Naive thymus-derived CD8-positive, alpha-beta T cell (primary cell): ENCODE measurements at places on chromosomes 11 and 22. TPM values are rescaled to one million over a fixed set of nuclear protein-coding genes. Genes with fewer than 3 reads are reported as not detected.

Gene IL17RA
- 78.6 TPM for total RNA-seq

Gene AGBL2
- total RNA-seq: 9.5 TPM

Gene OR10A2
- total RNA-seq: not detected

Gene TEX54
- total RNA-seq: 0.91 TPM

Gene PDE3B
- 228 TPM for total RNA-seq

- no peak for DNase-seq
- H3K4me1 ChIP-seq: peaks cover 1% of the 10 kb centered on the region
- no peak overlapping the region for H3K4me3 ChIP-seq
- no peak overlapping the region for H3K27ac ChIP-seq
- H3K36me3 ChIP-seq: peaks cover 3% of the 10 kb centered on the region
- no peaks in the 10 kb centered on the region for H3K27me3 ChIP-seq
Measured at GRCh38 chr11:62140304-62141110, 16.7 kb downstream of the INCENP start.

DNA sequence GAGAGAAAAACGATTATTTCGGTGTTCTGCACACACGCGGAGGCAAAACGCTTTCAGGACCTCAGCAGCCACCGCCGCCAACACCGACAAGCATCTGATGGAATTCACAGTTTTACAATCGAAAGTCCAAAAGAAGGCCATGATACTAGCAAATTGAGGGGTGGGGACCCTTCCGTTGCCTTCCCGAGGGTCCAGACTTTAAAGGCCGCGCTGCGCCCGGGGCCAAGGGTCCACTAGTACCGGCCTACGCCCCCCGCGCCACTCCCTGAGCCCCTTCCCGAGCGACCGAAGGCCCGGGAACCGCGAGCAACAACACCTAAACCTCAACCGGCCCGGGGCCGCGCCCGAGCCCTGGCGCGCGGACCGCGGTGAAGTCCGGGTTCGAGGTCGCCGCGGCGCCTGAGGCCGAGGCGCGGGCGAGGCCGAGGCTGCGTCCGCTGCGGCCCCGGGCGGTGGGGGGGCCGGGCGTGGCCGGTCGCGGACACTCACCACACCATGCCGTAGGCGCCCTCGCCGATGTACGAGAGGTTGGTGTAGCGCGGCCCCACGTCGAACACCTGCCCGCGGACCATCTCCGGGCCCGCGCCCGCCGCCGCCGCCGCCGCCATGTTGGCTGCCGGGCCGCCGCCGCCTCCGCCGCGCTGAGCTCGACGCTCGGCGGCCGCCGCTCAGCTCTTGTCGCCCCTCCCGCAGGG lies 465 bp downstream of the MAPK1 start:
- H3K4me3 ChIP-seq: peak overlapping the region; percentile 96
- H3K27me3 ChIP-seq: no peaks in the 10 kb centered on the region
- no peak for DNase-seq
- H3K4me1 ChIP-seq: peaks cover 43% of the 10 kb centered on the region

GRCh38 chr11:93663021-93663420 lies 1.5 kb downstream of the CEP295 start:
- H3K36me3 ChIP-seq: peaks cover 3% of the 10 kb centered on the region
- H3K4me3 ChIP-seq: peak overlapping the region; percentile 39

DNA sequence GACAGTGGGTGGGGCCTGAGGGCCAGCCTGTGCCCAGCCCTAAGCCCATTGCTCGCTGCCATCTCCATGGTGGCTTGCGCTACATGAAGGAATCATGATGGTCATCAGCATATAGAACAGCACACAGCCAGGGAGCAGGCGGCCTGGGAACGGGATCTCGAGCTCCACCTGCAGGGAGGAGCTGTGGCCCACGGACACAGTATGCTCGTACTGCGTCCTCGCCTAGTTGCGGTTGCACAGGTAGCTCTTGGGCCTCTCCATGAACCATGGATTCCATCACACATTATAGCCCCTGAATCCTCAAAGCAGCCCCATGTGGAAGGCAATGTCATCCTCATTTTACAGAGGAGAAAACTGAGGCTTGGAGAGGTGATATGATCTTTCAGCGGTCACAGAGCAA lies 15.1 kb downstream of the SEC14L4 start:
- no peak overlapping the region for H3K27ac ChIP-seq
- no peak for DNase-seq
- H3K4me3 ChIP-seq: no peak overlapping the region
- no peaks in the 10 kb centered on the region for H3K4me1 ChIP-seq

DNA sequence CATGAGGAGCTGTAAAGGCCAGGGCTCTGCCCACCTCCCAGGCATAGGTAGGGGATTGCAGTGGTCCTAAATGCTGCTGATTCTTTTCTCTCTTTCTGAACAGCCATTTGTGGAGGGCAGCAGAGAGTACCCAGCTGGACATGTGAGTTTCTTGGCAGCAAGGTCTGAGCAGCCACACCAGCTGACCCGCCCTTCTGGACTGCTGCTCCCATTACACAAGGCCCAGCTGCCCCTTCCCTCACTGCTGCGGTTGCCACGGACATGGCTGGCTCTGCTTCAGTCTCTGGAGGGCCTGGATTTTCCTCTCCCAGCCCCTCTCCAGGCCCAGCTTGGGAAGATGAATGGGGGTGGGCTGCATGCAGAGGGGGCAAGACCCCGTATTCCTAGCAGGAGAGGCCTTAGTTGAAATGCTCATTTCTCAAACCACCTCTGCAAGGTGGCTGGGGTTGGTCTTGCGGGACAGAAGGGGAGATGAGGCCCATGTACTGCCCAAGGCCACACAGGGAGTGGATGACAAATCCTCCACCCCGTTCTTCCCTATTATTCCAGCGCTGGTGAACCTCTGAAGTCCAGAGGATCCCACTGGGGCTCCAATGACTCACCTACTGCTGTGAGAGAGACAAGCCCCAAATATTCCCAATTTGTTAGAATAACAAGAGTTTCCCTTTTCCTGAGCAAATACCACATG lies 4.6 kb downstream of the LGALS12 start:
- peaks cover 19% of the 10 kb centered on the region for H3K4me1 ChIP-seq
- H3K27me3 ChIP-seq: no peaks in the 10 kb centered on the region
- H3K27ac ChIP-seq: no peak overlapping the region
- H3K4me3 ChIP-seq: no peak overlapping the region
- no peak for DNase-seq

GRCh38 chr11:86201371-86201884 lies 43.1 kb upstream of the EED start:
- H3K4me3 ChIP-seq: no peak overlapping the region
- H3K27me3 ChIP-seq: no peaks in the 10 kb centered on the region
- DNase-seq: no peak
- peaks cover 7% of the 10 kb centered on the region for H3K4me1 ChIP-seq

GRCh38 chr11:96778272-96778671 lies 388.5 kb downstream of the JRKL start:
- no peaks in the 10 kb centered on the region for H3K27me3 ChIP-seq
- H3K4me3 ChIP-seq: no peak overlapping the region
- no peak overlapping the region for H3K27ac ChIP-seq
- H3K4me1 ChIP-seq: no peaks in the 10 kb centered on the region
- H3K36me3 ChIP-seq: no peaks in the 10 kb centered on the region

DNA sequence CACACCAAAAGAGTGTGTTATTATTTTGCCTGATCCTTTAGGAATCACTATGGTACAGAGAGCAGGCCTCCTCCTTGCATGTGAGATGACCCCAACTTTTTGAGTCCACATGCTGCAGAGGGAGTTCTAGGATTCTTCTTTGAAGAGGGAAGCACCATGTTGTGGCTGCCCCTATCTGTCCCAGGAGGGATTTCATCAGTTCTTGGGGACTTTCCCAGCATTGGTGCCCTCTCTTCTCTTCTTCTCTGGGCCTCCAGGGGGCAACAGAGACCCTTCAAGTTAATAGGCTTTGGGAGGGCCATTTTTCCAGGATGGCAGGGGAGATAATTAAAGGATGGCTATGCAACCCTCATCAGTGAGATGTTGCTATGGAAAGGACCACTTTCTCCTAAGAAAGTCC lies 3.6 kb downstream of the MMP1 start:
- no peak overlapping the region for H3K27ac ChIP-seq
- no peaks in the 10 kb centered on the region for H3K4me1 ChIP-seq
- H3K36me3 ChIP-seq: no peaks in the 10 kb centered on the region
- peaks cover 10% of the 10 kb centered on the region for H3K27me3 ChIP-seq
- no peak overlapping the region for H3K4me3 ChIP-seq
- DNase-seq: no peak

DNA sequence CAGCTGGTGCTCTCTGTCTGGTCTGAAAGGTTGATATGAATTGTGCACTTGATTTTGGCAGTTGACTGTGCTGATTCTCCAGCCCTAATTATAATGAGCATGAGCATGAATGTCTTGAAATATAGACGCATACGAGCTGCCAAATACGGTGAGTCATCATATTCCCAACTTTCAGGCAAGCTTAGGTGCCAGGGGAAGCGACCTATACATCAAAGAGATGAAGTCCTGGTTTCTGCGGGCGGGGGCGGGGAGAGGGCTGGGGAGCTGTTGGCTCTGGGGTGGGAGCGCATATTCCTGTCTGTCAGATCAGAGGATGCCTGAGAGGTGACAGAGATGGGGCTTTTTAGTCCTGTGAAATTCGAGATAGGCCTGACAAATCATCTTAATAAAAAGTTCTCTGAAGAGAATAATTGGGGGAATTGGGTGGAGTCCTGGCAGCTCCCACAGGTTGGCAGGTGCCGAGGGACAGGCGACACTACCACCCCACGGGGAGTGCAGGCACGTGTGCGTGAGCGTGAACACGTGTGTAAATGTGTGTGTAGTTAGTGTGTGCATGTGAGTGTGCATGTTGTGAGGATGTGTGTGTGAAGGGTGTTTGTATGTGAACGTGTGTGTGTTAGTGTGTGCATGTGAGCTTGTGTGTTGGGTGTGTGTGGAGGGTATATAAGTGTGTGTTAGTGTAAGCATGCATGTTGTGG lies 865.3 kb downstream of the TBC1D22A start:
- H3K4me1 ChIP-seq: no peaks in the 10 kb centered on the region
- DNase-seq: no peak
- no peak overlapping the region for H3K4me3 ChIP-seq
- no peaks in the 10 kb centered on the region for H3K36me3 ChIP-seq

DNA sequence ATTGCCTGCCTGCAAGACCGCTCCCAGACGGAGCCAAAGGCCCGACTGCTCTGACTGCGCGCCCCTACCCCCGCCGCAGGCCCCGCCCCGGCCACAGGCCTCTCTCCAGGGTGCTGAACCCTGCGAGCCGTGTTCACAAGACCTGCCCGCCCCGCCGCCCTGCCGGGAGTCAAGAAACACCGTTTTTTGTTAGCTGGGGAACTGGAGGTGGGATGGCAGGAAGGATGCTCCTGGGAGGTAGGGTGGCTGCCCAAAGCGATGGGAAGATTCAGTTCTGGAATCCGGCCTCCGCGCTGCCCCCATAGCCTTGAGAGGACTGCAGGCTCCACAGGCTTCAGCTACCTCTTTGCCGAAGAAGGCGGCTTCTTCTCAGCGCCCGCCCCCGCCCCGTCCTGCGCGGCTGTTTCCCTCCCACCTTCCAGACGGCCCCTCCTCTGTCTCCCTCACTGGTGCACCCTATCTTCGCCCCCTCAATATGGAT lies 2.7 kb upstream of the PDE2A start:
- peaks cover 29% of the 10 kb centered on the region for H3K27me3 ChIP-seq
- peaks cover 26% of the 10 kb centered on the region for H3K4me1 ChIP-seq
- DNase-seq: peak; percentile 78
- H3K27ac ChIP-seq: no peak overlapping the region
- H3K4me3 ChIP-seq: no peak overlapping the region

- no peaks in the 10 kb centered on the region for H3K27me3 ChIP-seq
- H3K4me1 ChIP-seq: peaks cover 39% of the 10 kb centered on the region
- no peak overlapping the region for H3K27ac ChIP-seq
- no peak overlapping the region for H3K4me3 ChIP-seq
- no peaks in the 10 kb centered on the region for H3K36me3 ChIP-seq
- DNase-seq: no peak
Measured at GRCh38 chr22:33580310-33580709, 340.0 kb downstream of the LARGE1 start.

- no peak overlapping the region for H3K4me3 ChIP-seq
- no peak overlapping the region for H3K27ac ChIP-seq
- H3K4me1 ChIP-seq: no peaks in the 10 kb centered on the region
- DNase-seq: no peak
- H3K27me3 ChIP-seq: peaks cover 8% of the 10 kb centered on the region
- no peaks in the 10 kb centered on the region for H3K36me3 ChIP-seq
Measured at GRCh38 chr11:36002196-36002595, 58.3 kb downstream of the LDLRAD3 start.

- no peaks in the 10 kb centered on the region for H3K27me3 ChIP-seq
- H3K27ac ChIP-seq: no peak overlapping the region
- H3K4me1 ChIP-seq: no peaks in the 10 kb centered on the region
- H3K4me3 ChIP-seq: no peak overlapping the region
Measured at GRCh38 chr22:46699091-46699490, 39.0 kb downstream of the CERK start.

- H3K36me3 ChIP-seq: peaks cover 41% of the 10 kb centered on the region
- H3K4me1 ChIP-seq: no peaks in the 10 kb centered on the region
- H3K27ac ChIP-seq: no peak overlapping the region
- no peak overlapping the region for H3K4me3 ChIP-seq
Measured at GRCh38 chr11:125036933-125037332, 26.2 kb upstream of the SLC37A2 start.

- H3K4me1 ChIP-seq: no peaks in the 10 kb centered on the region
- H3K4me3 ChIP-seq: no peak overlapping the region
- H3K27me3 ChIP-seq: no peaks in the 10 kb centered on the region
- DNase-seq: no peak
- H3K27ac ChIP-seq: no peak overlapping the region
- peaks cover 34% of the 10 kb centered on the region for H3K36me3 ChIP-seq
Measured at GRCh38 chr11:35815556-35816315, 128.1 kb upstream of the LDLRAD3 start.

- no peak overlapping the region for H3K4me3 ChIP-seq
- DNase-seq: no peak
- no peak overlapping the region for H3K27ac ChIP-seq
- no peaks in the 10 kb centered on the region for H3K27me3 ChIP-seq
- H3K36me3 ChIP-seq: peaks cover 9% of the 10 kb centered on the region
Measured at GRCh38 chr11:103202048-103202651, 92.9 kb downstream of the DYNC2H1 start.

DNA sequence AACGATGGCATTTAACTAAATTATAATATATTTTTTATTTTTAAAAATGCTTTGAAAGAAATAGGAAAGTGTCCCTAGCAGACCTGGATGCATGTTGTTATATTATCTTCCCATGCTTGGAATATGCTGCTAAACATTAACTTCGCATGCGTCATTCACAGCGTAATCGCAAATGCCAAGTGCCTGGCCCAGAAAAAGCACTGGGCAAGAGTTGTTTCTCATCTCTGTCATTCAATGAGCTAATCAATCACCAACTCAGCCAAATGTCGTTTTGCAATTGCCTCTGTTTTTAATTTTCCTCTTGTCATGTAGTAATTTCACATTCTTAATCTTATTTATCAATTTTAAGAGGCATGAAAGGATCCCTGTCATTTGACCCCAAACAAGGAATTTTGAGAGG lies 1421.9 kb downstream of the BRD1 start:
- H3K4me1 ChIP-seq: no peaks in the 10 kb centered on the region
- H3K27ac ChIP-seq: no peak overlapping the region
- no peak overlapping the region for H3K4me3 ChIP-seq

- H3K27me3 ChIP-seq: no peaks in the 10 kb centered on the region
- H3K4me1 ChIP-seq: peaks cover 1% of the 10 kb centered on the region
- no peak overlapping the region for H3K4me3 ChIP-seq
- no peak for DNase-seq
- no peak overlapping the region for H3K27ac ChIP-seq
Measured at GRCh38 chr11:20444535-20444934, 57.0 kb downstream of the PRMT3 start.
